DMS79 treated with DMSO at 0.1 percent for 48 hours (cell line): ENCODE measurements at places on chromosomes 11 and 22.

- DNase-seq: no peak
Measured at GRCh38 chr11:61737636-61738386, 14.6 kb upstream of the MYRF start.

GRCh38 chr11:18309691-18310090, 12.2 kb downstream of the HPS5 start:
- no peak for DNase-seq

DNA sequence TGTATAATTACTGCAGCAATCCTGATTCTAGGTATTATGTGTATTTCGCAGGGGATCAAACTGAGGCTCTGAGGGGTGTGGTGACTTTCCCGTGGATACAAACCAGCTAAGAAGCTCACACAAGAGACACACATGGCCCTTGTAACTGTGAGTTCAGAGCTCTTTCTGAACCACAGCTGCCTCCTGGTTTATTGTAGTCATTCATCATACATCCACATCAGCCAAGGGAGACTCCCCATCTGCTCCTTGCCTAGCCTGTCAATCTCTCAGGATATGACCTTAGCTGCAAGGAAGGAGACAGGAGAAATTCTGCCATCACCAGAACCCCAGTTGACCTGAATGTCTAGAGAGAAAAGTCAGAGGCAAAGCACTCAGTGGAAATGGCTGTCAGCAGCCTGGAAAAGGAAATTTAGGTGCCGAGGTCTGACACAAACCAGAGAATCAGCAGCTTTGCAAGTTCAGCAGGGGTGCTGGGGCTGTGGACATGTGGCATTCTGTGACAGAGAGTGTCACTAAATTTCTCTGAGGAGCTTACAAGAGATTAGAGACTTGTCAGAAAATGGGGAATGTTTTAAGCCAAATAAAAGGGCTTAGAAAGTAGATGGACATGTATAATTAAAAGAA, 209.5 kb downstream of the AASDHPPT start:
- DNase-seq: no peak

- no peak for DNase-seq
Measured at GRCh38 chr11:14119357-14119756, 156.8 kb downstream of the SPON1 start.

DNA sequence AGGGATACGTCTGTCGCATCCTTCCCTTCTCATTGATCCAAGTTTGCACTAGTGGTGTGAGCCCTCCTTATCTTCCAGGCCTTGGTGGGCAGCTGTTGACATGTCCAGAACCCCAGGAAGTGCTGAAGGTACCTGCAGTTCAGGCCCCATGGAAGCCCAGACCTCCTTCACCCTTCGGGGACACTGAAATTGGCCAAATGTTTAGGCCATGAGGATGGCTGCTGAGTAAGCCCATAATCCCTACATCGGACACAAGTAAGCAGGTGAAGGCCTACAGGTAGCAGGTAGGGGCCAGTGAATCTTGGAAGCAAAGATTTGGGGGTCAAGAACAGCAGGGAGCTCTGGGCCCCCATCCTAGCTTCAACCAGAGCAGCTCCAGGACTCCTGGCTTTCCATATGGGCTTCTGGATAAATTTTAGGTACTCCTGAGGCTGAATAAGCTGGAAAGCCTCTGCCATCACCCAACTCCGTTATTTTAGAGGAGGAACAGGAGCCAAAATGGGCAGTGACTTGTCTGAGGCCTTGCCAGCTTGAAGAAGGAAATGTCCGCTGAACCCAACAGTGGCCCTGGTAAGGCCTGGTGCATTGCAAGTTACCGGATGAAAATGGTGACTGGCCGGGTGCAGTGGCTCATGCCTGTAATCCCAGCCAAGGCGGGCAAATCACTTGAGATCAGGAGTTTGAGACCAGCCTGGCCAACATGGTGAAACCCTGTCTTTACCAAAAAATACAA, 45.2 kb downstream of the MORC2 start:
- DNase-seq: no peak

- no peak for DNase-seq
Measured at GRCh38 chr22:45877036-45877380, 100.0 kb downstream of the WNT7B start.

DNA sequence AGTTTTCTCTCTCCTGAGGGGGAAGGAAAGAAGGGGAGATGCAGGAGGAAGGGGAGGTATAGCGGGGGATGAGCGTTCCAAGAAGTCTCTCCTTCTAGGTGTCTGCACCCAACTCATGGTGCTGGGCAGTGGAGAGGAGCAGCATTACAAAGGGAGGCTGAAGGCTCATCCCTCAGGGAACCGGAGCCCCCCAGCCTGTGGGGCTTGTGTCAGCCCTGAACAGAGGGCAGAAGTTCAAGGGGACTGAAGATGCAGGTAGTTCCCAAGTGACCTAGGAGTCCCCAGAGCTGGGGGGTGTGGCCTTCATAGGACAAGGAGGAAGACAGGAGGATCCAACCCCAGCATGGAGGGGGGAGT, 1.8 kb downstream of the C11orf68 start:
- DNase-seq: no peak

DNA sequence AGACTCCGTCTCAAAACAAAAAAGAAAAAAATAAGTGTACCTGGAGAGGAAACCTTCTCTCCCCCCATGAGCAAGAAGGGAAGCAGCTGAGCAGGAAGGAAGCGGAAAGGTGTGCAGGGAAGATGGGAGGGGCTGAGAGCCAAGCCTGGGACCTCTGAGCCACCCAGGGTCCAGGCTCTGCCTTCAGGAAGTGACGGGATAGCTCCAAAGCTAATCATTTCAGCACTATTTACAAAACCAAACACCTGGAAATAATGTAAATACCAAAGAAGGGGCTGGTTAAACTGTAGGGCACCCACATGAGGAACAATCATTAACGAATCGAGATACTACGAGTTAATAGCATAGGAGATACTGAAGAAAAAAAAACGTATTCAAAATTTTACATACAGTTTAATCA, 27.9 kb downstream of the ARRB1 start:
- no peak for DNase-seq

DNA sequence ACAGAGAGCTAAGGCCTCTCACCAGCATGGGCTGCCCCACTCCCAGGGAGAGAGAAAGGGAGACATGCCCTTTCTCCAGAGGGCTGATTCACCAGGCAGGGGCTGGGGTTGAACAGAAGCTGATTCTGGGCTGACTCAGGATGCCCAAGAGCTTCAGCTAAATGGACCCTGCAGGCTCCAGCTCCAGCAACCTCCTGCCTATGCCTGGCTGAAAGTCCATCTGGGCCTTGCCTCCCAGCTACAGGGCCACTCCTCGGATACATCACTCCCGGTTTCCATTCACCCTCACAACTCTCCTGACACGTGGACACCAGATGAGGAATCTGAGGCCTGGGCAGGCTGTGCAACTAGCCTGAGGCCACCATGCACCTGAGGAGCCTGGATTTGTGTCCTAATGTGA, 215.5 kb downstream of the BUD13 start:
- DNase-seq: no peak
